Left renal cortex interstitium (tissue), 4 donors: ENCODE measurements at places on chromosomes 16 and 17.

- DNase-seq = no peak
Observed at GRCh38 chr17:74497471-74497870, 31.0 kb downstream of the CD300A start.

GRCh38 chr16:87628940-87629339 lies 26.6 kb downstream of the JPH3 start:
- no peak for DNase-seq

GRCh38 chr17:29698019-29698777 lies 75.5 kb upstream of the CORO6 start:
- DNase-seq = no peak

GRCh38 chr16:51114382-51114781 lies 36.7 kb downstream of the SALL1 start:
- DNase-seq = no peak

GRCh38 chr17:60392845-60393702 lies 1.1 kb upstream of the USP32 start:
- no peak for DNase-seq

DNA sequence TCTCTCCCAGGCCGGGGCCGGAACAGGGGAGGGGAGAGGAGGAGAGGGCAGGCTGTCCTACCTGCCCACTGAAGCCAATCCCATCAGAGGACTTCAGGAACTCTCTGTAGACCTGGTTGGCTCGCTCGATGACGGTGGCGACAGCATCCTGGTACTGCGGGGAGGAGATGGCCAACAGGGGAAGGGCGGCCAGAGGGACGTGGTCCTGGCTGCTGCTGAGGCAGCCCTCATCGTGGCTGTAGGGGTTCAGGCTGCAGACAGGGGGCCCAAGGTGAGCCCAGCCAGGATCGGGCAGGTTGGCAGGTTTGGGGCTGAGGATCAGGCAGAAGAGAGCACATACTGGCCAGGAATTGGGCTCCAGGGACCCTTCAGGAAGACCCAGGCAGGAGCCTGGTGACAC lies 34.2 kb downstream of the PIMREG start:
- no peak for DNase-seq

GRCh38 chr16:54843424-54843750 lies 87.3 kb upstream of the IRX5 start:
- no peak for DNase-seq

- DNase-seq = no peak
Observed at GRCh38 chr17:19290066-19290705, 53.0 kb downstream of the EPN2 start.

- no peak for DNase-seq
Observed at GRCh38 chr16:3235856-3236669, 1.1 kb upstream of the ZNF200 start.

GRCh38 chr16:76577003-76577402 lies 299.8 kb downstream of the CNTNAP4 start:
- no peak for DNase-seq
